ENCODE measurements at places on chromosomes 1 and 21. TPM values are rescaled to one million over a fixed set of nuclear protein-coding genes. Genes with fewer than 3 reads are reported as not detected.

Gene ARHGAP29
- total RNA-seq = 63.8 TPM

GRCh38 chr1:28682840-28683239 is 14.3 kb downstream of the GMEB1 start:
- no peak overlapping the region for H3K27ac ChIP-seq
- H3K4me1 ChIP-seq = no peaks in the 10 kb centered on the region
- no peak overlapping the region for H3K4me3 ChIP-seq
- no peak for DNase-seq
- H3K36me3 ChIP-seq = peaks cover 52% of the 10 kb centered on the region

GRCh38 chr1:9413877-9414213 is 121.2 kb downstream of the SPSB1 start:
- H3K36me3 ChIP-seq = no peaks in the 10 kb centered on the region
- H3K4me1 ChIP-seq = peaks cover 30% of the 10 kb centered on the region
- no peak for DNase-seq
- H3K27me3 ChIP-seq = no peaks in the 10 kb centered on the region

Gene PIGC
- 22.8 TPM for total RNA-seq

- H3K27ac ChIP-seq = no peak overlapping the region
- DNase-seq = no peak
- no peak overlapping the region for H3K4me3 ChIP-seq
- H3K27me3 ChIP-seq = no peaks in the 10 kb centered on the region
Measured at GRCh38 chr1:226353698-226354525, 44.9 kb upstream of the LIN9 start.

Gene PSMA5
- total RNA-seq = 55.4 TPM

DNA sequence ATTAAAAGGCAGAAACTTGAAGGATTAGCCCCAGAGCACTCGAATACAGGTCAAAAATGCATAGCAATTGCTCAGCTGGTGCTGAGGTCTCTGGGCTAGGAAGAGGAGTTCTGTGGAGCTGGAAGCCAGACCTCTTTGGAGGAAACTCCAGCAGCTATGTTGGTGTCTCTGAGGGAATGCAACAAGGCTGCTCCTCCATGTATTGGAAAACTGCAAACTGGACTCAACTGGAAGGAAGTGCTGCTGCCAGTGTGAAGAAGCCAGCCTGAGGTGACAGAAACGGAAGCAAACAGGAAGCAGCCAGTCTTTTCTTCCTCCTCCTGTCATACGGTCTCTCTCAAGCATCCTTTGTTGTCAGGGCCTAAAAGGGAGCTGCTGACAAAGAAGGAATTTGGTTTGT is 233.4 kb upstream of the FGGY start:
- no peaks in the 10 kb centered on the region for H3K36me3 ChIP-seq
- no peak for DNase-seq
- H3K4me3 ChIP-seq = no peak overlapping the region
- H3K4me1 ChIP-seq = peaks cover 14% of the 10 kb centered on the region

Gene FAM163A
- not detected for total RNA-seq

GRCh38 chr1:86018283-86018923 is 138.2 kb downstream of the COL24A1 start:
- H3K27me3 ChIP-seq = no peaks in the 10 kb centered on the region
- no peaks in the 10 kb centered on the region for H3K4me1 ChIP-seq
- no peak overlapping the region for H3K4me3 ChIP-seq
- DNase-seq = no peak

DNA sequence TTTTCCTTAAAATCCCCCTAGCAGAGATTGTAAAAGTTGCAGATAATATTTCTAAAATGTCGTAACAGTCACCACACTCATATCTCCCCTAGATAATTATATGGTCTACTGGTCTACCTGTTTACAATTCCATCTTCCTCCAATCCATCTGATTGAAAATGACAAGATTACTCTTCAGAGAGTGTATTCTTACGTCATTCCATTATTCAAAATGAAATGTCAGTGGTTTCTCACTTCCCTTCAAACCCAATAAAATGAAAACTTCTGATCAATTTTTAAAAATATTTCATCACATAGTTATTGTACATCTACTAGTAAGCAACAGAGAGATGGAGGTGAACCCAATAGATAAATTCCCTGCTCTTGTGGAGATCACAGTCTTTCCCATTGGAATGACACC is 202.2 kb upstream of the C8B start:
- no peak for DNase-seq
- H3K36me3 ChIP-seq = no peaks in the 10 kb centered on the region
- no peak overlapping the region for H3K4me3 ChIP-seq
- H3K27ac ChIP-seq = no peak overlapping the region
- H3K27me3 ChIP-seq = no peaks in the 10 kb centered on the region

- no peaks in the 10 kb centered on the region for H3K36me3 ChIP-seq
- H3K4me1 ChIP-seq = peaks cover 6% of the 10 kb centered on the region
- H3K27ac ChIP-seq = no peak overlapping the region
- no peak for DNase-seq
- no peak overlapping the region for H3K4me3 ChIP-seq
- H3K27me3 ChIP-seq = no peaks in the 10 kb centered on the region
Measured at GRCh38 chr1:3578906-3579305, 32.4 kb downstream of the MEGF6 start.

- H3K4me1 ChIP-seq = peaks cover 2% of the 10 kb centered on the region
- no peaks in the 10 kb centered on the region for H3K27me3 ChIP-seq
- no peak for DNase-seq
- no peak overlapping the region for H3K4me3 ChIP-seq
- H3K27ac ChIP-seq = no peak overlapping the region
Measured at GRCh38 chr1:51253691-51254090, 17.6 kb downstream of the RNF11 start.

Gene DAB1
- total RNA-seq = 1.9 TPM

DNA sequence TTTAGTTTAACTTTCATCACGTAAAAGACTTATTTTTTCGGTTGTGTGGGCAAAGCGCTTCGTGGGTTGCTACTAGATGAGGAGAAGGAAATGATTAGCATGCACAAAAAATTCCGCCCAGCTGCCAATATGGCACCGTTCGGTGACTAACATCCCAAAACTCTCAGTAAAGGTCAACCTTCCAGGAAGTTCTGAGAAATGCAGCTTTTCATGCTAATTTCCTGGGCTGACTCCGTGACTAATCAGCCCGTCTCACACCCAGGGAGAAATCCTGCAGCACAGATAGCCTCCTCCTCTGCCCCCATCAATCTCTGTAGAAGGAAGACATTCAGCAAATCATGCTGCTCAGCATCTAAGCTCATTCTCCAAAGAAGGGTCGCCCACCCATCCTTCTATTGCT is 34.1 kb downstream of the TMCO4 start:
- H3K4me3 ChIP-seq = no peak overlapping the region
- no peaks in the 10 kb centered on the region for H3K4me1 ChIP-seq
- H3K27me3 ChIP-seq = no peaks in the 10 kb centered on the region
- H3K27ac ChIP-seq = no peak overlapping the region
- no peak for DNase-seq

DNA sequence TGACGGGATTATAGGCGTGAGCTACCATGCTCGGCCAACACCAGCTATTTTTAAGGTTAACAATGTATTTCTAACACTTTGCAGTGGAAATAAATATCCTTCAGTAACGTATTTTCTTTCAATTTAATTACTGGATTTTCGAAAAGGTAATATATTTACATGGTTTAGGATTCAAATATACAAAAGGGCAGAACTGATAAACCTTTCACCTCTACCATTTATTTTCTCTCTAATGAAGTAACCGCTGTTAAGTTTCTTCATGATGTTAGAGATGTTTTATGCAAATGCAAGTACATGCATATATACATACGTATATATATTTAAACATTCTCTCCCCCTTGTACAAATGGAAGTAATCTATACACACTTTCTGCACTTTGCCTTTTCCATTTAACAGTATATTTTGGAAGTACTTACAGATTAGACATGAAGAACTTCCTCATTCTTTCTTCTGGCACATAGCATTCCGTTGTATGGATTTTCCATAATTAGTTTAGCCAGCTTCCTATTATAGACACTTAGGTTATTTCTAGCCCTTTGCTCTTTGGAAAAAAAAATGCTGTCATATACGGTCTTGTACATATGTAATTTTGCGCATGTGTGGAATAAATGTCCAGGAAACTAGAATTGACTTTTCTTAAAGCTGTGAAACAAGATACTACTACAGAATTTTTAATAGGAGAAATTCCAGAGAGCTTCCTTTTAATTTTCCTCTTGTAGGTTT is 14.9 kb upstream of the HJV start:
- H3K27me3 ChIP-seq = no peaks in the 10 kb centered on the region
- H3K36me3 ChIP-seq = no peaks in the 10 kb centered on the region
- H3K4me1 ChIP-seq = peaks cover 24% of the 10 kb centered on the region
- peak overlapping the region; percentile 75 for H3K4me3 ChIP-seq
- H3K27ac ChIP-seq = peak overlapping the region; percentile 88

- no peaks in the 10 kb centered on the region for H3K36me3 ChIP-seq
- no peaks in the 10 kb centered on the region for H3K27me3 ChIP-seq
- no peak overlapping the region for H3K27ac ChIP-seq
- peaks cover 42% of the 10 kb centered on the region for H3K4me1 ChIP-seq
- no peak for DNase-seq
Measured at GRCh38 chr1:54483875-54484437, 64.1 kb upstream of the ACOT11 start.

Gene PTGS2
- total RNA-seq = 15.5 TPM

DNA sequence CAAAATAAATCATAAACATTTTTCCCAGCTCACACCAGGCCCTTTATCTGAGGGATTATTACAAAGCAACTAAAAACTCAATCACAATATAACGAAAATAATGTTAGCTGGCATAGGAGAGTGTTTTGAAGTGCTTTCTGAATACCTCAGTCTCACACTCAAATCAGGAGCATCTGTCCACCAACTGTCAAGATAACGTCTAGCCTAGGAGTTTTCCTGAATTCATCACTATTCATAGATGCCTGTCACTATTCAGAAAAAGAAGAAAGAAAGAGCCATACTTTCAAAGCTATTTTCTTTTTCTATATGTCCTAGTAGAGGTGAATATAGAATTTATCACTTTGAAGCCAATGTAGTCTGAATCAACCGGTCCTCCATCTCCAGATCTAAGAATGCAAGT is 127.0 kb downstream of the AKT3 start:
- peaks cover 11% of the 10 kb centered on the region for H3K4me1 ChIP-seq
- no peaks in the 10 kb centered on the region for H3K36me3 ChIP-seq
- no peak overlapping the region for H3K4me3 ChIP-seq
- no peak overlapping the region for H3K27ac ChIP-seq

- no peak overlapping the region for H3K4me3 ChIP-seq
- H3K27ac ChIP-seq = no peak overlapping the region
- no peaks in the 10 kb centered on the region for H3K27me3 ChIP-seq
- no peaks in the 10 kb centered on the region for H3K4me1 ChIP-seq
- DNase-seq = no peak
Measured at GRCh38 chr21:32137266-32137665, 141.6 kb downstream of the MIS18A start.

DNA sequence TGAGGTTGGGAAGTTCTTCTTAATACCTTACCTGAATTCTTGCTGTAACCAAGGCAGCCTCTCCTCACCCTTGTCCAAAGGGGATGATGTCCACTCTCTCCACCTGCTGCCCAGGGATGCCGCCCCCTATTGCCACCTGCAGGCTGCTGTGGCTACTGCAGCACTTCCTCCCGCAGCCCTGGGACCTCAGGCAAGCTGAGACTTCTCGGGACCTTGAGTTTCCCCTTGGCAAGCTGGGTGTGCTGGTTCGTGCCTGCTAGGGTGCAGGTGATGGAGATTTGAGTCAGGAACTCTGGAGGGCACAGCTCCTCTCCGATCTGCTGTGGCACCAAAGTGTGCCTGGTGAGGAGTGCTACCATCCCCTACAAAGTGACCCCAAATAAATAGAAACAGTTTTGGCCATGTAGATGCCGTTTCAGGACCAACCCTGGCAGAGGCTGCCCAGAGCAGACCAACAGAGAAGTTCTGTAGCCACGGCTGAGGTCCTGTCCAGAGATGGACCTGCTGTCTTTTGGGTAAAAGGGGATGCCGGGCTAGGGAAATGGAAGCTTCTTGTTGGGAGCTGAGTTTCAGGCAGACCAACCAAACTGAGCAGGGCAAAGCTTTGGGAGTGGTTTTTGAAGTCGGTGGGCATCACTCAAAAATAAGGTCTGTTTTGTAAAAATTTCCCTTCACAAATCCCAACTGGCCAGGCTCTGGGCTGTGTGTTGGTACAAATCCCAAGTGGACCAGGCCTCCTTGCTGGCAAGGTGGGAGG is 31.7 kb downstream of the RUNX3 start:
- H3K36me3 ChIP-seq = no peaks in the 10 kb centered on the region
- H3K27ac ChIP-seq = no peak overlapping the region
- peak; percentile 73 for DNase-seq
- H3K4me3 ChIP-seq = no peak overlapping the region
- no peaks in the 10 kb centered on the region for H3K4me1 ChIP-seq

DNA sequence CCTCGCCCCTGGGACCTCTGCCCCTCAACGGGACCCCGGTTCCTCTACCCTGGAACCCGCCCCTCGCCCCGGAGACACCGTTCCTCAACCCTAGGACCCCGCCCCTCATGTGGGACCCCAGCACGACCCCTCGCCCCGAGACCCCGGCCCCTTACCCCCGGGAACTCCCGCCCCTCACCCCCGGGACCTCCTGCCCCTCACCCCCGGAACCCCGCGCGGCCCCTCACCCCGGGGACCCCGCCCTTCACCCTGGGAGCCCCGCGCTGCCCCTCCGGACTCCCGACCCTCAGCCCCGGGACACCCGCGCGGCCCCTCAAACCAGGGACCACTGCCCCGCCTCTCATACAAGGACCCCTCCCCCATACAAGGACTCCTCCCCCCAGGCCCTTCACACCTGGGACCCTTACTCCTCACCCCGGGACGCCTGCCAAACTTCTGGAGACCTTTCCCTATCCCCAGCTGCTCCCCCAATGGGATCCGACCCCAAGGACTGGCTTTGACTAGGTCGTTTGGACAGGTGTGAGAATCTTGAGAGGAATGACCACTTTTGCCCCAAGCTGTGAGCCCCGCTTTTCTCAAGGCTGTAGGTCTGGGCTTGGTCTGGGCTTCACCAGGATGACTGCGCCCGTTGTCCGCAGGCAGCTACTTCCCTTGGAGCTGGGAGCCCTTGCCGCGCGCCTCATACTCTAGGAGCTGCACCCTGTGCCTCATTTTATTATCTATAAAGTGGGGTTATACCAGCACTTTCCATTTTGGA is 843 bp downstream of the DIP2A start:
- DNase-seq = peak; percentile 71
- H3K27ac ChIP-seq = peak overlapping the region; percentile 94
- H3K4me3 ChIP-seq = peak overlapping the region; percentile 95
- peaks cover 43% of the 10 kb centered on the region for H3K4me1 ChIP-seq

DNA sequence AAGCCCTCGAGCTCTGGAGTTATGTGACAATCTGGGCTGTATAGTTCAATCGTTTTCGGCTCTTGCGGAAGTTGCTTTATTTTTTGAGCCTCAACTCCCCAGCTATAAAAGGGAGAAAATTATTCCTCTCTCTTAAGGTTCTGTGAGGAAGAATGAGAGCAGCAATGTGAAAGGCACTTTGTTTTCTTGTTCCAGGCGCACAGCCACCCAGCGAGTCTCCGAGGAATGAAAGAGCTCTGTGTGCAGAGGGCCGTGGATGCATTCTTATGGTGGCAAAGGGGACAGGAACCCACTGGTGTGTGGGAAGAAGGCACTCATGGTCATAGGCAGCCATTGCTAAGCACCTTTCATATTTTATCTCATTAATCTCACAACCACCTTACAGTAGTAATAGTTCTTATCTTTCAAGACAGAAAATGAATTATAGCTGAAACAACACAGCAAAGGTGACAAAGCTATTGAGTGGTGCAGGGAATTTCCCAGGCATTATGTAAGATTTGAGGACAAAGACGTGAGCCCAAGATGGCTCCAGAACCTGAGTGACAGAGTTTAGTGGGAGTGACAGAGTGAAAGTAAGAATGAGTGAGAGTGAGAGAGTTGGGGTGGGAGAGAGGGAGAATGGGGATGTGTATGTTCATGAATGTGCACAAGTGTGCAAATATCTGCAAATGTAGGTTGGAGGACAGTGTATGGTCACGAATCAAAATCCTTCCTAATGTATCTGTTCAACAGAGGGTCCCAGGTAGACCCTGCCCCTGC is 9.4 kb downstream of the CYP2J2 start:
- no peaks in the 10 kb centered on the region for H3K36me3 ChIP-seq
- H3K4me1 ChIP-seq = no peaks in the 10 kb centered on the region
